ENCODE measurements at places on chromosomes 11 and 22.
A peak's percentile ranks its signal among the peaks of the same experiment; 100 is the strongest.

DNA sequence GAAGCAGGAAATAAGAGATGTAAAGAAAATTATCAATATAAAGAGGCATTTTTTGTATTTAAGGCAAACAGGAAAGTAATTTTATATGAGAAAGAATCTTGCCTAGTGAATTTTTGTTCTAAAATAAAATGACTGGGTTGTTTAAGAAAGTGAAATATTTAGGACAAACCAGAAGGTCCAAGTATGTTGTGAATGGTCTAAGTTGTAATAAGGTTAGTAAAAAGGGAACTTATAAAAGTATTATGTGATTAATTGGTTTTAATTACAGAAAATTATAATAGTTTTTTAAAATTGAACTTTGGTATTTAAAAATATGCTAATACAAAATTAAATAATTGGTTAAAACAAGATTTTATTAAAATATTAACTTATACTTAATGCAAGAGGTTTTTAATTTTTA lies 26.6 kb upstream of the EI24 start:
- no peak for DNase-seq

DNA sequence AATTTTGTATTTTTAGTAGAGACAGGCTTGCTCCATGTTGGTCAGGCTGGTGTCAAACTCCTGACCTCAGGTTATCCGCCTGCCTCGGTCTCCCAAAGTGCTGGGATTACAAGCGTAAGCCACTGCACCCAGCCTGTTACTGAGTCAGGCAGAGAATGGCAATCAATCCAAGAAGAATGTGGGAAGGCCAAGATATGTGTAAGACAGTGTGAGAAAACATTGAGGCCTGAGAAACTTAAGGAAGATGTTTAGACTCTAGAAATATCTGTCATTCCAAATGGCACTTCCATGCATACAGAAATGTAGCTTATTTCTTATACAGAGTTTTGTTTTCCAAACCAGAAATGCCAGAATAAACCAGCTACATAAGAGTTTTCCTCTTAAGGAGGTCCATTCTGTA lies 248.5 kb downstream of the ETS1 start:
- no peak for DNase-seq

GRCh38 chr11:72309641-72310040 lies 65.7 kb upstream of the PHOX2A start:
- no peak for DNase-seq

DNA sequence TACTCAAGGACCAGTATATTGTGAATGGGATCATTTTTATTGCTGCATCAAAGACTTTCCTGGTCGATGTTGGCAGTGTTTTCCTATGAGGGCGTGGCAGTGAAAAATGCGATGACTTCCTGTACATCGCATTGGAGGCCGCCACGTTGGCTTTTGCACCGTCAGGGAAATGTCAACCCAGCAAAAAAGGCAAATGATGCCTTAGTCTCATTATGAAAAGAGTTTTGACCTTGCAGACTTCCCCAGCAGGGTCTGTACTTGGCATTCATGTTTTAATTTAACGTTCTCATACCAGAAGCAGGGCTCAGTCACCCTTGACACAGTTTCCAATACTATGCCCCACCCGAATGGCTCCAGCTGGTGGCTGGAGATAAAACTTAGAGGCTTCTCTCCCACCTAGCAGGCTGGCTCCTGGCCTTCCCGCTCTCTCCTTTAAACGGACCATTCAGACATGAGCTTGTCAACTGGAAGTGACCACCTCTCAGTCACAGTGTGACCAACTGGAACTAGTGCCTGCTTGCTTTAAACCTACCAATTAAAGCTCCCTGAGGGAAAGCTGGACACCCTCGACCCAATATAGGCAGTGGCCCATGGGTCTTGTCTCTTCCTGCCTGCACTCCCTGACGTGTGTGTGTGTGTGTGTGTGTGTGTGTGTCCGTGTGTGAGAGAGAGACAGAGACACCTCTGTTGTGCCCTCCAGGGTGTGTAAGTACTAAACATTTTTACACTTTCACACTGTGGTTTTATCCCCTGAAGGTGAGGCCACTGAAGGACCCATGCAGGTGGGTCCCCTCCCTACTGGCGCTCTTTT lies 8.7 kb upstream of the GDPD5 start:
- DNase-seq, result no peak

- DNase-seq, result no peak
Observed at GRCh38 chr11:32881286-32881685, 11.3 kb upstream of the QSER1 start.

GRCh38 chr11:128734103-128734831 lies 40.4 kb downstream of the FLI1 start:
- DNase-seq, result no peak

- DNase-seq, result no peak
Observed at GRCh38 chr22:34797826-34798225, 268.1 kb upstream of the ISX start.

GRCh38 chr11:115475564-115475963 lies 28.7 kb downstream of the CADM1 start:
- no peak for DNase-seq

DNA sequence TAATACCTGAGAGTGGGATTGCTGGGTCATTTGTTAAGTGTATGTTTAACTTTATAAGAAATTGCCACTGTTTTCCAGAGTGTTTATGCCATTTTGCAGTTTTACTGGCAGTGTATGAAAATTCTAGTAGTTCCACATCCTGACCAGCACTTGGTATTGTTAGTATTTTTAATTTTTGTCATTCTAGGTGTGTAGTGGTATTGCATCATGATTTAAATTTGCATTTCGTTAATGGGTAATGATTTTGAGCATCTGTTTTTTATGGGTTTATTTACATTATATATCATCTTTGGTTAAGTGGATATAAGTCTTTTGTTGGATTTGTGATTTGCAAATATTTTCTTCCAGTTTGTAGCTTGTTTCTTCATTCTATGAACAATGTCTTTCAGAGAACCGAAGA lies 34.7 kb downstream of the PDE3B start:
- DNase-seq, result no peak

GRCh38 chr11:122048401-122048800 lies 67.6 kb downstream of the BLID start:
- no peak for DNase-seq

- DNase-seq, result no peak
Observed at GRCh38 chr22:43131773-43132501, 11.3 kb downstream of the MCAT start.

GRCh38 chr11:98455500-98456307 lies 565.0 kb upstream of the CNTN5 start:
- DNase-seq, result no peak

DNA sequence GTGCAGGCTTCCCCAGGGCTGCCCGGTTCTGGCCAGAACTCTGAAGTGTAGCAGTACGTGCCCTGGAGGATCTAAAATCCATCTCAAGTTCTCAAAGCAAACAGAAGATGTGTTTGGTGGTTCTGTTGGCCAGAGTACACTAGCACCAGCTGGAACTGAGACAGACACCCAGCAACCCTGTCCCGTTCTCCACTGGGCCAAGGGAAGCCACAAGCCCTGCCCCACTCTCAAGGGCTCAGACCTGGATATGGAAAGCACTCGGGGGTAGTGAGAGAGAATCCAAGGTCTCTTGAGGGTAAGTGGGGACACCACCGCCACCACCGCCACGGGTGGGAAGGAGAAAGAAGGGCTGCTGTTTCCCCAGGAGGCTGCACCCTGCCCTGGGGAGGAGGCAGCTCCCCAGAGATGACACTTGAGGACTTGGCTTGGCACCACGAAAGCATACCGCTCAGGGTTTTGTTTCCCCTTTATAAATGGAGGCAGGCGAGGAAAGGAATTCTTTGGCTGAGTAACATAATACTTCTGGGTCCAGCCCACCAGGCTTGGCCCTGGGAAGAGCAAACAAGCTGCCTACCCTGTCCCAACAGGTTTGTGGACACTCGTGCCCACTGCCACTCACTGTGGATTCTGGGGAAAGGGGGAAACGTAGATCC lies 56.1 kb upstream of the POU2AF1 start:
- DNase-seq, result no peak

GRCh38 chr11:70531281-70532065 lies 133.1 kb downstream of the CTTN start:
- no peak for DNase-seq

- no peak for DNase-seq
Observed at GRCh38 chr11:69213316-69213715, 57.6 kb downstream of the SMIM38 start.

- DNase-seq, result no peak
Observed at GRCh38 chr11:61897387-61898246, 6.3 kb upstream of the FADS3 start.

DNA sequence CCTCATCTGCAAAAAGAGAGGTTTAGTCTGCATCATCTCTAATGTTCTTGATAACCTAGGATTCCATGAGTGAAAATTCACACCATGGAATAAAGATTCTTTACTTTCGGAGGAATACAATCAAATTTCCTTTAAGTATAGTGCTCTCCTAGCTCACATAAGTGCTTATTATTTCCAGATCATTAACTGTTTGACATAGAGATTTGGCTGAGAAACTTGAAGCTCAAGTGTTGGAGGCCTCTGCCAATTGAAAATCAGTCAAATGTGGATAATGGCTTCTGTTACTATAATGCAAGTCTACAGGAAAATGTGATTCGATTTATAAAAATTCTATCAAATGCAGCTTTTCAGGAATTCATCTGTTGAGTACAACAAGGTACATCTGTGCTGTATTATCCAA lies 144.6 kb downstream of the KIF18A start:
- no peak for DNase-seq

DNA sequence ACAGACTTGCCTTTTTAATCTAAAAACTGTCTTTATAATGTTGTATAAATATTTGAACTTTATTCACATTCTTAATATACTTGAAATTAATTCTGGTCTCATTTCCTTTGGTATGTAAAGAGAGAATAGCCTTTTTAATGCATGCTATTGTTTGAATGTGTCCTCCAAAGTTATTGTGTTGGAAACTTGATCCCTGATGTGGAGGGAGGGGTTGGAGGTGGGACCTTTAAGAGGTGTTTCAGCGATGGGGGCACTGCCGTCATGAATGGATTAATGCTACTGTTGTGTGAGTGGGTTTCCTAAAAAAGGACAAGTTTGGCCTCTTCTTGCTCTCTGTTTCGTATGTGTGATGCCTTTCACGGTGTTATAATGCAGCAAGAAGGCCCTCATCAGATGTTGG lies 131.7 kb downstream of the DDX10 start:
- DNase-seq, result no peak

GRCh38 chr11:132881622-132882021 lies 650.7 kb downstream of the OPCML start:
- DNase-seq, result no peak

- no peak for DNase-seq
Observed at GRCh38 chr11:115760461-115761320, 256.5 kb upstream of the CADM1 start.

GRCh38 chr11:105862736-105863367 lies 159.2 kb downstream of the MSANTD4 start:
- peak; percentile 63 for DNase-seq

- no peak for DNase-seq
Observed at GRCh38 chr11:129747071-129747470, 68.6 kb upstream of the TMEM45B start.

GRCh38 chr22:17976121-17976520 lies 48.2 kb downstream of the MICAL3 start:
- DNase-seq, result no peak

GRCh38 chr22:39966470-39966869 lies 6.3 kb downstream of the TMA7B start:
- DNase-seq, result no peak

DNA sequence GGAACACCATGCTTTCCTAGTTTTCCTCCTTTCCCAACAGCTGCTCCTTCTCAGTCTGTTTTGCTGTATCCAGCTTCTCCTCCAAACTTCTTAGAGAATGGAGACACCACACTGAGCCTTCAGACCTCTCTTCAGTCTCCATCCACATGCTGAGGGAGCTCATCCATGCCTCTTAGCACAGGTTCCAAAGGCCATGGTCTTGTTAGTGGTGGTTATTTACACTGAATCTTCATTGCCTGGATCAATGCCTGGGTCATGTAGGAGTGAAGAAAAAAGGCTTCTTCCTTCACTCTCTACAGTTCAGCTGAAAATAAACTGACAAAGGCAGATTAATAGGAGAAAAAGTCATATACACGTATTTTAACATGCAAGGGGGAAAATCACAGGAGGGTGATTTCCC lies 3.1 kb upstream of the SAA4 start:
- DNase-seq, result no peak

GRCh38 chr11:100545970-100546369 lies 141.1 kb upstream of the ARHGAP42 start:
- DNase-seq, result no peak

- no peak for DNase-seq
Observed at GRCh38 chr11:48154151-48154550, 62.5 kb upstream of the OR4B1 start.

- DNase-seq, result no peak
Observed at GRCh38 chr22:39494471-39495120, 7.5 kb upstream of the MIEF1 start.

- DNase-seq, result peak; percentile 45
Observed at GRCh38 chr11:101498891-101499290, 84.9 kb downstream of the TRPC6 start.

DNA sequence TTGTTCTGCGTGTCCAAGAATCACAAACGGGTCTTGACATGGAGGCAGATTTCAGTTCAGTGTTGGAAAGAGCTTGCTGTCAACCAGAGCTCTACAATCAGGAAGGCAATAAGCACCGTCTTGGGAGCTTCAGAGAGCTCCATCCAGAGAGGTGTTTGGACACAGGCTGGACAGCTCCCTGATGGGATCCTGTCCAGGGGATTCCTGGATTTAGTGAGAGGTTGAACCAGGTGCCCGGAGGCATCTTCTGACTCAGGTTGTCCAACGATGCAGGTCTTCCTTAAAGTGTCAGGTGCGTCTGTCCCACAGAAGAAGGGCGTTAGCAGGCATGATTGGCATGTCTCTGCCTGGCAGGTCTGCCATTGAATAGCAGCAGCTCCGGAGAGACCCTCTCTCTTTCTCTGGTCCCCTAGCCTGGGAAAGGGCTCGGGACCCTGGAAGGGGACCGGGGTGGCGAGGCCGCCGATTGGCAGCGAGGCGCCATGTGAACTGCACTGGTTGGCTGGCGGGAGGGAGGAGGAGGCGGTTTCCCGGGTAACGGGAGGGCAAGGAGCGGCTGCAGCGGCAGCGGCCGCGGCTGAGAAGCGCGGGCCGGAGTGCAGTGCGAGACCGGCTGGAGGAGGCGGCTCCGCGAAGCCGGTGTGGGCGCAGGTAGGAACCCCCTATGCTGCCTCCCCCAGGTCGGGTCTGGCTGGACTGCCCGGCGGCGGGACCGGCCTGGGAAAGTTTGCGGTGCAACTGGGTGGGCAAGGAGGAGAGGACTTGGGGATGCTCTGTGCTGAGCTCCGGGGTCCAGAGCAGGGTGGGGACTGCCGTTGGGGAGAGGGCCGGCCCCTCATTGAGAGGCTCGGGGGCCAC lies 104.1 kb upstream of the E2F8 start:
- no peak for DNase-seq

DNA sequence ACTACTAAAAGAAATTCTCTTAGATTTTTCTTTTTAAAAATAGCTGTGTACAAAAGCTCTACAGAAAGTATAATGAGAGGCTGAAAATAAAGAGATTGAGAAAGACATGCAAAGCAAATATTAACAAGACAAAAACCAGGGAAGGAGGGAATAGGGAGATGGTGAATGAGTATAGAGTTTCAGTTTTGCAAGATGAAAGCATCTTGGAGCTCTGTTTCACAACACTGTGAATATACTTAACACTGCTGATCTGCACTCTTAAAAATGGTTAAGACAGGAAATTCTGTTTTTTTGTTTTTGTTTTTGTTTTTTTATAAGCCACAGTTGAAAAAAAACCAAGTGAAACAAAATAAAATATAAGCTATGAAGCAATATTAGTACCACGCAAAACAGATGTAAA lies 5.5 kb downstream of the TMEM218 start:
- DNase-seq, result no peak

GRCh38 chr11:57605028-57605420 lies 7.5 kb downstream of the SERPING1 start:
- no peak for DNase-seq

Measured in forelimb muscle (tissue), 1 donor.